BE2C (cell line): ENCODE measurements at places on chromosomes 4 and X.

DNA sequence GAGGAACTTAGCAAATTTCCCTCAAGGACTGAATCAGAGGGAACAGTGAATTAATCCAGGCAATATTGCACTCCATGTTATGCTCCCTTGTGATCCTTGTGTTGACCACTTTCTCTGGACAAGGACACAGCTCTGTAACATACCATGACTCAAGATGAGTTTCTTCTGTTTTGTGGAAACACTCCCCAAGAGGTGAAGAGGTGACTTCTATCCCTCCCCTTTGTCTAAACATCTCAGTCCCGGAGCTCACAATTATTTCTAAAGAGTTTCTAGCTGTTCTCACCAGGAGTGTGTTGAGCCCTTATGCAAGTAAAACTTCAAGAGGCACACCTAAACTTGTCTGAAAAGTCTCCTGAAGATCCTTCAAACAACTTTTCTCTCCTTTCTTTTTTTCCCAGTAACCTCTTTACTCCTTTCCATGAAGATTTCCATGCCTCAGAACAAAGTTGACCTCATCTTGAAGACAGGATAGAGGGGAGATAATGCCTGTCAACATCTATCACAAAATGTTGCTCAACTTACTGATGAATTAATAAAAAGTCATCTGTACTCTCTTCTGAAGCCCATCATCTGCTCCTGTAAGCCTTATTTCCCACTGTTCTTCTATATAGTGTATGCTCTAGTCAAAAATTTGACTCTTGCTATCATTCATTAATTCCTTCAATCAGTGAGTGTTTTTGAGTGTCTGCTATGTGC is 429.1 kb downstream of the SPRY1 start:
- DNase-seq = no peak

DNA sequence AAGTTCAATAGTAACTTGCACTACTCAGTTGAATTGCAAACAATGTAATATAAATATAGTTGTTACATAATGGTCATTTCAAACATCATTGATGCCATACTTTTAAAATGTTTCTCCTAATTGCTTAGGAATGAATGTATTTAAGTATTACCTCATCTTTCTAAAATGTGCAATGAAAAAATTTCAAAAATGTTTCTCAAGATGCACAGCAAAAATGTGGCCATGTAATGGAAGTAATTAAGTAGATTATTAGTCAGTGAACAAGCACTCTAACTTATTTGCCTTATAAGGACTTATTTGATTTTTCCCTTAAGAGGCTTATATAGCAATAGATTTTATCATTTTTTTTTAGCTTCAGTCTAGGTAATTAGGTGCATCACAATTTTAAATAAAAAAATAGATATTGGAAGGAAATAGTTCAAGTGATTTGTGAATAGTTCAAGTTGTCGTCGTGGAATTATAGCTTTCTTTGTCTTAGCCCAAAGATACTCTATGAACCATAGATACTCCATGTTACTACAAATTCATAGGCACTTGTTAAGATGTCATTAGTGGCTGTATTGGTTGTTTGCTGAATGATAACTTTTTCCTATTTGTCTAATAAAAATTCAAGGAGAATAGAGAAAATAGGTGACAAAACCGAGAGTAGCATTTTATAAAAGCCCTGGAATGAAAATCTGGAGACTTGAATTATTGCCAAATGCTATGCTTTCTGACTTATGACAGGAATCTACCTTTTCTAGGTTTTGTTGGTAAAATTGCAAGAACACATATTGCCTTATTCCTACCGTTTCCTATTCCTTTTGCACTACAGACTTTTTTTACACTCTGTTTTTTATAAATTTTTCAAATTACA is 118.5 kb downstream of the TLL1 start:
- DNase-seq = no peak

GRCh38 chr4:122766950-122767349 is 34.4 kb downstream of the BBS12 start:
- DNase-seq = no peak

DNA sequence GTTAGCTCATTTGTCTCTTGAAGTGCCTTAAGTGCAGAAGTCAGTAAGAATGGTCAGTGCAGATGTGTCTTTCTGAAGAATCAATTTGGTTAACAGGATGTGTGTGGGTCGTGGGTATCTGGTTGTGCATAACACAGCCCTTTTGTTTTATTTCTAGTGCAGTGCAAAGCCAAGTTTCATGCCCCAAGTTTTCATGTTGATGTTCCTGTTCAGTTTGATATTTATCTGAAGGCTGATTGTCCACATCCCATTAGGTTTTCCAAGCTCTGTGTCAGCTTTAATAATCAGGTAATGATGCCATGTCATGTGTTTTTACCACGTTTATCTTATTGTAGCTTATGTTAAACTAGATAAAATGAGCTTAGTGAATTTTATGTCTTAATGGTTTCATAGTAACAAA is 27.4 kb downstream of the TRAPPC11 start:
- no peak for DNase-seq

DNA sequence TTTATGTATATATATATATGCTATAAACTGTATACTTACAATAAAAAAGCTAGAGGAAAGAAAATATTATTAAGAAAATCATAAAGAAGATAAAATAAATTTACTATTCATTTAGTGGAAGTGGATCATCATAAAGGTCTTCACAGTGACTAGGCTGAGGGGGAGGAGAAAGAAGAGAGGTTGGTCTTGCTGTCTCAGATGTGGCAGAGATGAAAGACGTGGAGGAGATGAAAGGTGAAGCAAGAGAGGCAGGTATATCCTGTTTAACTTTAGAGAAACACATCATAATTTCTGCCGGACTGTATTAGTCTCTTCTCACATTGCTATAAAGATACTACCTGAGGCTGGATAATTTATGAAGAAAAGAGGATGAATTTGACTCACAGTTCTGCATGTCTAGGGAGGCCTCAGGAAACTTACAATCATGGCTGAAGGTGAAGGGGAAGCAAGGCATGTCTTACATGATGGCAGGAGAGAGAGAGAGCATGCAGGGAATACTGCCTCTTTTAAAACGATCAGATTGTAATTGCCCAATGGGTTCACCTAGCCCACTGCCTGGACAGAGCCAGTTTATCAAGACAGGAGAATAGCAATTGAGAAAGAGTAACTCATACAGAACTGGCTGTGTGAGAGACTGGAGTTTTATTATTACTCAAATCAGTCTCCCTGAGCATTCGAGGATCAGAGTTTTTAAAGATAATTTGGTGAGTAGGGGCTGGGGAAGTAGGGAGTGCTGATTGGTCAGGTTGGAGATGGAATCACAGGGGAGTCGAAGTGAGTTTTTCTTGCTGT is 22.1 kb upstream of the RRAGB start:
- DNase-seq = no peak

DNA sequence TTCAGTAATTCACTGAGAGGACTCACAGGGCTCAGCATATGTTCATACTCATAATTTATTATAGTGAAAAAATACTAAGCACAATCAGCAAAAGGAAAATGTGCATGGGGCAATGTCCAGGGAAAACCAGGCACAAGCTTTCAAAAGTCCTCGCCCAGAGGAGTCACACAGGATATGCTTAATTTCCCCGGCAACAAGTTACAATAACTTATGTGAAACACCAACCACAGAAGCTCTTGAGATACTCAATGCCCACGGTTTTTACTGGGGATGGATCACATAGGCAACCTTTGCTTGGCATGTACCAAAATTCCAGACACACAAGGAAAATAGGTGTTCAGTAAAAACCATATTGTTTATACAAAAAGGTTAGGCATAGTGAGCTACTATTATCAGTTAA is 38.5 kb upstream of the STPG2 start:
- no peak for DNase-seq

GRCh38 chr4:113086172-113086695 is 36.8 kb downstream of the ANK2 start:
- no peak for DNase-seq

DNA sequence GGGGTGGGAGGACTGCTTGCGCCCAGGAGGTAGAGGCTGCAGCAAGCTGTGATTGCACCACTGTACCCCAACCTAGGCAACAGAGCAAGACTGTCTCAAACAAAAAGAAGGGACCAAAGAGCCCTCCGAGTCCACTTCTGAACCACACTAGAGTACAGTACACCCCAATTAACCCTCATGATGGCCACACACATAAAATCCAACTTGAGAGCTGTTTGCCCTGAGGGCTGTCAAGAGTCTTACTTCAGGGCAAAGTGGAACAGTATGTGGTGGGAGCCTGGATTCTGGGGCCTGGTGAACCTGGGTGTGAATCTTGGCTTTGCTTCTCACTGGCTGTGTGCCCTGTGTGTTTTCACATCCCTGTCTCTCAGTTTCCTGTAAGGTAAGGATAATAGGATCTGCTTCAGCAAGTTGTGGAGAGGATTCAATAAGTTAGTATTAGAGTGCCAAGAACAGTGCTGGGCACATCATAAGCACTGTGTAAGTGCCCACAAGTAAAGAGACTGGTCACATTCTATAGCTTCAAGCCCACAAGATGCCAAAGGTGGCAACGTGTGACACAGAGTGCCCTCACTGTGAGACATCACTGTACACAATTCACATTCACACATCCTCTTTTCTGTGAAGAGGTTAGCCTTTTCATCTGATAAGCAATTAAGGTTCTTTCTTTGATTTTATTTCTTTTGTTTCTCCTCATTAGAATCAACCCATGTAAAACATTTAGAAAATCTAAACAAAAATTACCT is 52.1 kb downstream of the LEF1 start:
- no peak for DNase-seq

DNA sequence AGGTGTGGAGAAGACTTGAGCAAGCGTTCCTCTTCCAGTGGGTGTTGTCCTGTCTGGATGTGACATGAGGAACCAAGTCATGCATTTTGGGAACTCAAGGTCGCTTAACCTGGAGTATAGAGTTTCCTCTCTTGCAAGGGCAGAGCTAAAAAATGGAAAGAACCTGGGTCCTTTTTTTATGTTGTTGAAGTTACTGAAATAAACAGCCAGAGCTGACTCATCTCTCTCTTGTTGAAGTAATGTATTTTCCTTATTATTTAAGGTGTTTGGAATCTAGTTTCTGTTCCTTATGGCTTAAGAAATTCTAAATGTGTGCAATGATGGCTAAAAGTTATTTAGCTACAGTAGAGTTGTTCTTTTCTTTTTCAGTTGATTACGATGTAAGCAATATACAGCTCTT is 314.5 kb downstream of the CAMK2D start:
- DNase-seq = no peak

GRCh38 chr4:72591547-72592454 is 22.8 kb upstream of the ADAMTS3 start:
- DNase-seq = peak; percentile 72

- no peak for DNase-seq
These were observed 4.2 kb upstream of the DCLK2 start for GRCh38 chr4:150074064-150074463.

GRCh38 chr4:6324999-6325787 is 55.5 kb downstream of the WFS1 start:
- no peak for DNase-seq

- no peak for DNase-seq
These were observed at the start of gene ZFP92 for GRCh38 chrX:153411255-153411987. TSS of gene ZFP92 (plus strand) at chrX:153411472. CDS start at chrX:153418323, 6,851 bp downstream.

GRCh38 chrX:95919605-95920004 is 765.0 kb upstream of the DIAPH2 start:
- no peak for DNase-seq

DNA sequence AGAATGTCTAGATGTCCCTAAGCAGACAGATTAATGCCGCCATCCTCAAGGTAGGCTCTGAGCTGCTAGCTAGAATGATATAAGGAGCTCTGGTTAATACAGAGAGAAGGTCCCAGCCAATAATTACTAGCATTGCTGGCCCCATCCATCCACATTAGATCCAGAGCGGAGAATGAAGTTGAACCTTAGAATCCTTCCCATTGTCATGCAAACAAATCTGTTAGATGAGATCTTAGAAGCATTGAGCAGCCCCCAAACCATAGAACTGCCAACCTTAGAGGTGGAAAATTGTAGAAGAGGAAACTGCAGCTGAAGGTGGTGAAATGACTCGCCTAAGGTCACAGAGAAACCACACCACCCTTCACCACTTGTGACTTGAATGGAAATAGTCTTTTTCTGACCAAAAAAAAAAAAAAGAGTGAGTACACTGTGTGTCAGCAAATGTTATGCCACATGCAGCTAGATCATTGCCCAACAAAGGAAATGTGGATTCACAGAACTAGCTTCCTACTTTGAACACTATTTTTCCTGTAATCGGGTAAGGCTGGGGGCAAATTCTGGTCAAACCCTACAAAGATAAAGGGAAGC is 162.1 kb downstream of the SMIM20 start:
- no peak for DNase-seq

DNA sequence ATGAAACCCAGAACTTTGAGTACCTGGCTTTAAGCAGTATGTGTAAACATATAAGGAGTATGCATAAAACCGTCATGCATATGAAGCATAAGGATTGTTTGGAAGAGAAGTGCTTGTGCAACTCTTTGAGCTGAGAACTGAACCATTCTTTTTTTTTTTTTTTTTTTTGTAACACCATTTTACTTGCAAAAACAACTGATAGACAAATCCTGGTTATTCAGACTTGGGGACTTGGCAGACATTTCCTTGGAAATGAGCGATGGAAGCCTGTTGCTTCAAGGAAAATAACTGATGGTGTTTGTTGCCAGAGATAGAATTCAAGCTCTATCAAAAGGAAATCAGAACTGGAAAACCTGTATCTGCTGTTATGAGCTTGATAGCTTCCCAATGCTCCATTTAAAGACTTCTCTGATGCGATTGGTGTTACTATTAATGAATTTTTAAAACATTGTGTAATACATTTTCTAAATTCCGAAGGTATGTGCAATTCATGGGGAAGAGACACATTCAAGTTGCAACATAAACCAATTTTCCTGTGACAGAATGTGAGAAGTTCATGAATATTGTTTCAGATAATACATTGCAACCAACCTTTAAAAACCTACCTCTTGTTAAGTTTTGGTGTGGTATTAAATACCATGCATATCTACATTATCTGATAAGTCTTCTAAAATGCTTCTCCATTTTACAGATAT is 47.0 kb upstream of the FAT1 start:
- no peak for DNase-seq

GRCh38 chrX:43479850-43480249 is 176.2 kb upstream of the MAOA start:
- no peak for DNase-seq

DNA sequence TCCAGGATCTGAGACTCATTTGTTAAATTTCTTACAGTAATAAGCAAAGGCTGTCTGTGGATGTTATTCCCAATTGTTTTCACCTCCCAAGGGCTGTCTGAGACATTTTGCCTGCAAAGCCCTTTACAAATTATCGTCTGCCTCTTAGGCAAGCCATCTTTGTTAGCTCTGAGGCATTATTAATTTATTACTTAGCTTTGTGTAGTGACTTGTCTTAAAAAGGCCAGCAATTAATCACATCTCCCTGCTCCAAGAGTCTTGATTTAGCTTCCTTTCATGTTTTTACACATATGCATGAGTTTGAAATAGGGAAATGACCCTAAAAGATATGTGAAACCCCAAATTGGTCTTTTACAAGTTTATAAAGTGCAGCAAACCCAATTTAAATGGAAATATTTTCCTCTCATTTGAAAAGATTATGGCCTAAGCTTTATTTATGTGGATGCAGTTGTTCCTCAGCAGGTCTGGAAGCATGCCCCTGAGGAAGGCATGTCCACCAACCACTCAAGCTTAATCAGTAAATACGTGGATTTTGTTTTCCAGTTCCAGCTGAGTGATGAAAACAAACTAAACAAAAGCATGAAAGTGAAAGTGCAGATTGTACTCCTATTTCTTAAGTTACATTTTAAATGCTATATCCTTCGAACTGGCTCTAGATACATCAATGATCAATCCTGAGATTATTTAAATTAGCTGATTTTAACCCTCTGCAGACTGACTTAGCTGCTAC is 173.6 kb upstream of the LNX1 start:
- DNase-seq = no peak

GRCh38 chr4:94175553-94176261 is 32.0 kb upstream of the SMARCAD1 start:
- no peak for DNase-seq

- DNase-seq = no peak
These were observed 415.1 kb downstream of the FAM47B start for GRCh38 chrX:35357656-35358055.
